Cerebellum (tissue), 4 donors: ENCODE measurements at places on chromosomes 3 and 15. TPM values are rescaled to one million over a fixed set of nuclear protein-coding genes. Genes with fewer than 3 reads are reported as not detected.

GRCh38 chr3:196557236-196557635 is 11.1 kb downstream of the WDR53 start:
- no peak for DNase-seq

DNA sequence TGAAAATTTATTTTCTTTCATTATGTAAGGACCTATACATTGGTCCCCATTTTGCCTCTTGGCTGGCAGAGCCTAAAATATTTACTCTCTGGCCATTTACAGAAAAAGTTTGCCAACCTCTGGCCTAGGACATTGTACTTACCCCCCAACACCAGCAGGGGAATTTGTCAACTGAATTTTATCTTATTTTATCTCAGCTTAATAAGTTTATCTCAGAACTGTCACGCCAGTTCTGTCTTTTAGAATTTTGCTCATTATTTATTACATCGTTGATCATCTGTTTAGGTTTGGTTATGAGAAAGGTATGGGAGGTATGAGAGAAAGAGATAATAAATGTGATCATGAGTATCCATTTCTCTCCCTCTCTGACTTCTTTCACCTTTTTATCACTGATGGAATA is 38.3 kb downstream of the CHD2 start:
- DNase-seq, result no peak

GRCh38 chr3:191762323-191762960 is 301.5 kb downstream of the PYDC2 start:
- DNase-seq, result no peak

DNA sequence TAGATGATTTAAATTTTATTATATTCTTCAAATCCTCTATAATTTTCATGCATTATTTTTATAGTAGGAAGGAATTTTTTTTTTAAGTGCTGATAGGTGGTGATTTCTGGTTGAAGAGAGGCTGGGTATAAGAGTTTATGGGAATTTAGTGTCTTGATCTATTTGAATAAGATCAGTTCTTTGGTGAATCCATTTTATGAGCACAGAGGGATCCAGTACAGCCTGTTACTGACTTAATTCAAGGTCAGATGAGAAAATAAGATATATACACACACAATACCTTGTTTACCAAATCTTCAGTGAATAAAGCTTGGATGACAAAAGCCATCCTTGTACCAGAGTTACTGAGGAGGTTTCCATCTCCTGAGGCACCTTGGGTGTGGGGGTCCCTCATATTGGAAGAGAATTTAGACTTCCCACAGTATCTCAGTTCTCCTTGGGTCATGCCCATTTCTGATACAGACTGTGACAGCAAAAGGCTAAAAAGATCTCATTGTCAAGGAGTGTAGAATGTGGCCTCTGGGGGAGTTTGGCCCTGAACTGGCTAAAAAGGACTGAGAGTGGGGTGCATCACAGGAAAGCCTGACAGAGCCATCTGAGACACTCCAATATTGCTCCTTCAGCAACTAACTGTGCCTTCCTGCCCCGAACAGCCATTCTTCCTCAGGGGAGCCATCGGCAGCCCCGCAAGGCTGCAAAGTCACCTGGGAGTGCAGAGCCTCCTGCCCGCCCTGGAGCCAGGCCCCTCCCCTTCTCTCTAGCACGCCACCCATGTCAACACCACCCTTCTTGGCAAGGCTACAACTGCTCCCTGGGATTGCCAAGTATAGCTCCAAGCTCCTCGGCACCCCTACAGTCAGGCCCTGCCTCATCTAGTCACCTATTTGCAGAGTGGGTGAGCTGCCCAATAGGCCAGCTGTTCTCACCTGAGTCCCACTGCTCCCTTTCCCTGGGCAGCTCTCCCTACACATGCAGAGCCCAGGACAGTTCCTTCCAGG is 43.1 kb upstream of the HACD2 start:
- DNase-seq, result no peak

DNA sequence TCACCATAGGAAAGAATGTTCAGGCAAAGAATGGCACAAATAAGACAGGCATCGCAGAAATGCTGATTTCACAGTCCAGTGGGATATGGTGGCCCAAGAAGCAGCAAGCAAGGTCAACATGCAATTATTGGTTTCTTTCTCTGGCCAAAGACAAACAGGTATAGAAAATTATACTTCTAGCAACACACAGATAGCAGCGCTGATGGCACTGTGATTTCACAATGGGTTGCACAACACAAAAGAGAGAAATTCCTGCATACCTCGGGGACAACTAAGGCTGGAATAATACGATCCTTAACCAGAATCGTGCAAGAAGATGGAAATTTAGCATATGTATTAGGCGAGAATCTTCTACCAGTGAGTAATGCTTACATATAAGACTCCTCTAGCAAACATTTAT is 76.3 kb upstream of the NR2F2 start:
- no peak for DNase-seq

DNA sequence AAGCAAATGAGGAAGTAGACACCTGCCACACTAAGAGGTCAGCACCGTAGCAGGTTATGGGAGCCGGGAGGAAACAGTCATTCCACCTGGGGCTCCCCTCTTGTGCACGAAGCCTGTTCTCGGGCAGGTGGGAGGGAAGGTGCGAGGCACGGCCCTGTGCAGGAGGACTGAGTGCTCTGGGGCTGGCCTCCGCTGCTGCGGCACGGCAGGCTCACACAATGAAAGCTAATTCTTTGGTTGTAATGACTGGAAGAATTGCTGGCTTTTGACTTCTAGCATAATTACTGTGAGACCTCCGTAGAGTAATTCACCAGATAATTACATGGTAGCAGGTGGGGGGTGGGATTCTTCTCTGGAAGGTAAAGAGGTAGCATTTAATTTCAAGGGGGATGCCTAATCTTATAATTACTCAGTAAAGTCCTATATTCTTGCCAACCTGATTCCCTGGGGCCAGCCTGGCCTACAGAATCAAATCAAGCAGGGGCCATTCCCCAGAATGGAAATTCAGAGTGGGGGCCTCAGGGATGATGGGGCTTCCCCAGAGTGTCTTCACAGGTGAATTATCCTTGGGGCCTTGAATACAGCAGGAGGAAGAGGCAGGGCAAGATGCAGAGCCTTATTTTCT is 129.1 kb downstream of the TPRA1 start:
- no peak for DNase-seq

DNA sequence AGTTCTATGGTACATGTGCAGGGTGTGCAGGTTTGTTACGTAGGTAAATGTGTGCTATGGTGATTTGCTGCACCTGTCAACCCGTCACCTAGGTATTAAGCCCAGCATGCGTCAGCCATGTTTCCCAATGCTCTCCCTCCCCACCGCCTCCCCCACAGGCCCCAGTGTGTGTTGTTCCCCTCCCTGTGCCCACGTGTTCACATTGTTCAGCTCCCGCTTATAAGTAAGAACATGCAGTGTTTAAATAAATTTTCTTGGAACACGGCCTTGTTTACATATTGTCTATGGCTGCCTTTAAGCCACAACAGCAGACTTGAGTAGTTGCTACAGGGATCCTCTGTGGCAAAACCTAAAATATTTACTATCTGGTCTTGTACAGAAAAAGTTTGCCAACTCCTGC is 41.3 kb upstream of the CORO2B start:
- DNase-seq, result no peak

GRCh38 chr3:191094057-191094845 is 104.8 kb upstream of the OSTN start:
- DNase-seq, result no peak

GRCh38 chr15:40590667-40591050 is 3.4 kb upstream of the KNL1 start:
- no peak for DNase-seq

DNA sequence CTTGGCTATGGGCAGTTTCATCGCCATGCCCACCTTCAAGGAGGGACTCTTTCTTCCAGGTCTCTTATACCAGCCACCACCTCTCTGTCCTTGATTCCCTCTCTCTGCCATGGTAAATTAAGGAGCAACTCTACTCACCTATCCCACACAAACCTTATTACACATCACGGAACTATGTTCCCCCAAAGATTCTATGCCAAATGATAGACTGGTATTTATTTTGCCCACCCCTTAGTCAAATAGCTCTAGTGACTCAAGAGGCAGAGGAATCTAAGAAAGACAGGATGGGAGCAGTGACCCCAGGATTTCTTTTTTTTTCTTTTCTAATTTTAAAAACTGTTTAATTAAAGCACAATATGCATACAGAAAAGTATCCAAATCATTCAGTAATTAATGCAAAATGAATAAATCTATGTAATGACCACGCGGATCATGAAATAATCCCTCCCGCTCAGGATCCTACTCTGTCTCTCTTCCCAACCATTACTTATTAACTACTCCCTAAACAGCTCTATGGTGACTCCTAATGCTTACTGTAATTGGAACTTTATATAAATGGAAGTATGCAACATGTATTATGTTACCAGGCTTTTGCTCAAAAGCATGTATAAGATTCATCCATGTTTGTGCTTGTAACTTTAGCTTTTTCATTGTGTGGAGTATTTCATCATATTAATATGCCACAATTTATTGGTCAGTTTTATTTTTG is 410.8 kb upstream of the RASGRP1 start:
- no peak for DNase-seq

Gene MCF2L2
- total RNA-seq, result 37.1 TPM

DNA sequence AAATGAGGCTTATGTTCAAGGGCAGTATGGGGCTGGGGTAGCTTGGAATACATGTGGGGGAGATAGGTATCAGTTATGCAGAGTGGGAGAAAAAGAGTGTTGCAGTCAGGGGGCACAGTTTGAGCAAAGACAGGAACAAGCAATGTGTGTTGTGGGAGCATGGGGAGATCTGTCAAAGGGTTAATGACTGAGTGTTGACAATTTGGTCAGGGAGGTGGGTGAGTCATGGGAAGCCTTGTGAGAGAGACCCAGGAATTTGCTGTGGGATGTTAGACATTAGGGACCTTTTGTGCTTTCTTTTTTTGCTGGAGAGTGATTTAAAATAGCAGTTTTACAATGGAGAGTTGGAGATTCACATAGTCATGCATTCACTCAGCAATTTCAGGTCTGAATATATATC is 221.6 kb upstream of the NR2E3 start:
- no peak for DNase-seq

DNA sequence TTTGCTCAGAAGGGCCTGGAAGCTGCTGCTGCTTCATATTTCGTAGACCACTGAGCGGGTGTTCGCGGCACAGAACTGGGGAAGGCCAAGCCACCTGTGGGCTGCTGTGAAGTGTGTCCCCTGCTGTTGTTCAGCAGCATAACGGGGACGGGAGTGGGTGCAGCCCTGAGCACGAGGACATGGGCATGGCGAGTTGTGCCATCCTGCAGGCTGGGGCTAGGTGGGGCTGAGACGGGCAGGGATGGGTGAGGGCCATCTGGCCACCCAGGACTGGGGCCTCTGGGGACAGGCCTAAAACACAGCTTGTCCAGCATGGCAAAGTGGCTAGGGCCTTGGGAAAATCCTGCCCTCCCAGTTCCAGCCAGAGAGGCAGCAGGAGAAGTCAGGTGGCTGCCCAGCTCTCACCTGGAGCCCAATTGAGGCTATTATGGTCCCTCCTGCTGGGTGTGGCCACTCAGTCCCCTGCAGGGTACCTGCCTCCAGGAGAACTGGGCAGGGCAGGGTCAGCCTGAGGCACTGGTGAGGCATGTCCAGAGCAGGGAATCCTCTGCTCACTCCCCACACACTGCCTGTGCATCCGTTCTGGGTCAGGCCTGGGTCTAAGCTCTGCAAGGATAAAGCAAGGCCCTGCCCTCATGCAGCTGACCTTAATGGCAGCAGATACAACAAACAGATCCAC is 29.5 kb downstream of the CFAP100 start:
- no peak for DNase-seq

Gene APOD
- total RNA-seq, result 5.2 TPM

GRCh38 chr15:48962662-48963523 is 826 bp downstream of the SHC4 start:
- peak; percentile 14 for DNase-seq

- no peak for DNase-seq
Measured at GRCh38 chr3:33006571-33007286, 55.3 kb downstream of the CCR4 start.

Gene SIDT1
- total RNA-seq, result 37.4 TPM

GRCh38 chr15:89002281-89002761 is 85.9 kb upstream of the ABHD2 start:
- DNase-seq, result no peak
